ENCODE measurements at places on chromosomes 3 and 15.

DNA sequence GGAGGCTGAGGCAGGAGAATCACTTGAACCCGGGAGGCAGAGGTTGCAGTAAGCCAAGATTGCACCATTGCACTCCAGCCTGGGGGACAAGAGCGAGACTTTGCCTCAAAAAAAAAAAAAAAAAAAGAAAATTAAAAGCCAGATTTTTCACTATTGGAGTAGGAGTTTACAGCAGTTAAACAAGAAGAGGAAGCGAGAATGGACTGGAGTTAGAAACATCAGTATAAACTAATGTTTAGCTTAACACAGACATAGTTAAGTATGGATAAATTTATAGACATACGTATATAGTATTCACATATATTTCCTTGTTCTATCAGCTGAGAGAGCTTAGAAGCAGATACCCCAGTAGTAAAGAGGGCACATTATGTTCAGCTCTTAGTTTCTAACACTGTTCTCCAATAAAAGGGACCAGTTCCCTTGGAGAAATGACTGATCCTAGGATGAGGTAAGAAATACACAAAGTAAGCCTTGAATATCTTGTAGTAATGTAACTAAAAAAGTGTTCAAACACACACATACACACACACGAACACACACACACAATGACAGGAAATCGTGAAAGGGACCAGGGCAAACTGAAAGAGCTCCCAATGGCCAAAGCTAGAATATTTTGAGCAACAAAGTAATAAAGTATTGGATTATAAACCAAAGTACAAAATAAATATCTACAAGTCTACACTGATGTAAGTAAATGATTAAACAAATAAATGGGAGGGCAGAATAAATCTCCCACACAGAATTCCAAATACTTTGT lies 25.1 kb downstream of the PIK3CB start:
- no peak for DNase-seq

DNA sequence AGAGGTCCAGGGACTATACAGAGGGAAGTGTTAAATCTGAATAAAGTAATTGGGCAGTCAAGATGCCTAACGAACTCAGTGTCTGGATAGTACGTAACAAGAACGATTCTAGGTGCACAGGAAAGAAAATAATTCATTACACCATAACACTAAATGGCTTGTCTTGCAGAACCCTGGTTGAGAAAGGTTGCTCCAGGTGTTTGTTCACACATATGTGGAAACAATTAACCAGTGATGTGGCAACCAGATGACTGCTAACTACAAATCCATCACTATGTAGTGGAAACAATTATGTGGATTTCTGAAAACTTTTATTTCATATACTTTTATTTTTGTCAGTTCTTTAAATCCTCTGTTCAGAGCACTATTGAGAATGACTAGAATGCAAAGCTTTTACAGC lies 10.4 kb upstream of the HDC start:
- no peak for DNase-seq

- DNase-seq, result no peak
Measured at GRCh38 chr3:78285032-78285728, 1245.3 kb downstream of the ROBO2 start.

DNA sequence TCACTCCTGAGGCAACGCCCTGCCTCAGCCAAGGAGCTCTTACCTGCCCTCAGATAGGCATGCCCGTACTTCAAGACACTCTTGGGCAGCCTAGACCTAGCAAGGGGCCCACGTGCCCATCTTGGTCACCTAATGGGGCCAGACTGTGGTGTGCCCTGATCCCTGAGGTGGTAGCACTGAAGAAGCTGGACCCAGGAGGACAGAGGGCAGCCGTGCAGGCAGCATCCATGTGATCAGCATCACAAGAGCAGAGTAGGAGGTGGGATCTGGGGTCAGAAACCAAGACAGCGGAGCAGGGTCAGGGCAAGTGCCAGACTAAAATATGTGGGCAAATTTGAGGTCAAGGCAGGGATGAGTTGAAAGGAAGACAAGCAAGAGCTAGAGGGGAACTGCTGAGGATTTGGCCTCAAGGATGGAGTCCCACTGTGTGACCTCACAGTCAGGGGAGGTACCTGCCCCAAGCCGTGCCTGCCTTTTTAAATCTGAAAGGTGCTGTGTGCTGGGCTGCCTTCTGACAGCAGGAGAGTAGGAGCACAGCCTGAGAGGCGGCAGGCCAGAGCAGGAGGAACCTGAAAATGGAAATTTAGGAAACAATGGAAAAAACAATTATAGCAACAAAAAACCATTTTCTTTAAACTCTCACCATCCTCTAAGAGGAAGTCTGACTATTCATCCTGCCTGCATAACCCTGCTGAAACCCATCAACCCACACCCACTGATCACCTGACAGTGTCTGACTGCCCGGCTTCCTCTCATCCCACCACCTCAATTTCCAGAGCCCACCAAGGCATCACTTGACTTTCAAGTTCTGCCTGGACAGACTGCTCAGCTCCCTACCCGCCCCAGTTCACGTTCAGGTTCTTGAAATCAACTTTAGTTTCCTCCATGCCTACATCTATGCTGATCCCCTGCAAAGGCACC lies 7.3 kb downstream of the ZBTB38 start:
- DNase-seq, result no peak

DNA sequence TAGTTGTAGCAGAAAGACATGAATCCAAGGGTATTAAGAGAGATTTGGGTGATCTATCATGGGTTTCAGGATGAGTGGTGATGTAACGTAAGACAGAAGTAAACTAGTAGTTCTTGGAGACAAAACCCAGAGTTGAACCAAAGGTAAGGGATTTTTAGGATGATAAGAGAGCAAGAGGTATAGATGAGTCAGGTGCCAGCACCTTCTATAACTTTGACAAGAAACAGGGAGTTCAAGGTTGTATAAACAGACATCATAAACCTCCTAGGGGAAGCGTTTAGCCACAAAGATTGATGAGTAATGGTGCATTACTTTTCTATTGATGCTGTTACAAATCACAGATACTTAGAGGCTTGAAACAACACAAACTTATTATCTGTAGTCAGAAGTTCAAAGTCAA lies 447.3 kb upstream of the ARHGEF26 start:
- DNase-seq, result no peak

- DNase-seq, result peak; percentile 60
Measured at GRCh38 chr3:196486263-196486662, 17.3 kb downstream of the RNF168 start.

DNA sequence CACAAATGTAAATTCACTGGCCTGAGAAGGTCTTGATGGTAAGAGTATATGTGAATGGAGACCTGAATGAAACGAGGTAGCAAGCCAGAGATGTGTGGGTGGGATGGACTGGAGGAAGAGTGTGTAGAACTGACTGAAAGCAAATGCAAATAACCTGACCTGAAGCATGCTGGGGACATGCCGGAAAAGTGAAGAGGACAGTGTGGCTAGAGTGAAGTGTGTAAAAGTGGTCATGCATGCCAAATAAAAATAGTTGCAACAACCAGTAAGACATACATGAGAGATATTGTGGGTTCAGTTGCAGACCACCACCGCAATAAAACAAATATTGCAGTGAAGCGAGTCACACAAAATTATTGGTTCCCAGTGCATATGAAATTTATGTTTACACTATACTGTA lies 82.3 kb downstream of the LPP start:
- no peak for DNase-seq

- DNase-seq, result no peak
Measured at GRCh38 chr3:181610083-181610972, 101.4 kb upstream of the SOX2 start.

GRCh38 chr15:78234515-78235040 lies at the start of gene ACSBG1:
TSS of gene ACSBG1 (minus strand) at chr15:78234565. CDS start at chr15:78234501, 64 bp downstream.
- DNase-seq, result no peak

DNA sequence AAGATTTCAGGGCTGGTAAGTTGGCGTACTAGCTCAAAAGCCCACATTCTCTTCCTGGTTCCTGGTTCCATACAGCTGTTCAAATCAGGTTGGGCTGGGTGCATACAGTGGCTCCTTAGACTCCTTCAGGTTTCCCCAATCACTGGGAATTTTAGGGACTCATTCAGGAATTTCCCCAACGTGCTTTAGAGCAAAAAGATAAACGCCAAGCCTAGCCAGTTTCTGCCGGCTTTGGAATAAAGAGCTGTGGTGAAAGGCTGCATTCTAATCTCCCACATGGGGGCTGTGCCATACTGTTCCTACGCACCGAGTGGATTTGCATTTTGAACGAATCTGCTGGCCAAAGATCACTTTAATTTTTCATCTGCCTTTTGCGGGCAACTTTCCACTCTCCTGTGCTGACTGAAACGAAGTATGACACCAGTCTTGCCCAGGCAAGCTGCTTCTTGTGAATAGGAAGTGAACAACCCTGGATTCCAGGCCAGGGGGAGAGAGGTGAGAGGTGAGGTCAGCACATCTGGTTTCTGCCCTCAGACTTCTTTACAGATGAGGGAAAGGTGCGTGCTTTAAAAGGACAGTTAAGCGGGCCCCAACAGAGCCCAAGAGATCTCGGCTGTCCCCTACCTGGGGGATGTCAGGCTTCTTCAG lies 184.2 kb upstream of the PDZRN3 start:
- DNase-seq, result no peak

GRCh38 chr3:119468041-119468440 lies 722 bp upstream of the POGLUT1 start:
- DNase-seq, result no peak

- DNase-seq, result no peak
Measured at GRCh38 chr3:130969621-130970020, 57.0 kb downstream of the ASTE1 start.

- no peak for DNase-seq
Measured at GRCh38 chr3:47455806-47456452, 19.8 kb downstream of the SCAP start.

- DNase-seq, result no peak
Measured at GRCh38 chr3:122627301-122627700, 49.9 kb downstream of the PARP15 start.

GRCh38 chr3:64039981-64040733 lies 16.9 kb upstream of the PSMD6 start:
- DNase-seq, result no peak

DNA sequence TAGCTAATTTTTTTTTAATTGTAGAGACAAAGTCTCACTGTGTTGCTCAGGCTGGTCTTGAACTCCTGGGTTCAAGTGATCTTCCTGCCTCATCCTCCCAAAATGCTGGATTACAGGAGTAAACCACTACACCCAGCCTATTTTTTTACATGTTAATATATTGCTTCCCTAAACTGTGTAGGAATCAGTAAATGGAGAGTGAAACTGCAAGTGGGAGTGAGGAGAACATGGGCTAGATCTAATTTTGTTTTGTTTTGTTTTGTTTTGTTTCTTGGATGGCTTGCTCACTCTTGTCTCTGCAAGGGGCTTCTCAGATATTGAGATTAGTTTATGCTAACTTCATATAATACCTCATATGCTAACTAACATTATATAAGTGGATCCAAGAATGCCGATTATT lies 31.5 kb downstream of the PARP15 start:
- no peak for DNase-seq

GRCh38 chr15:92625251-92625980 lies 30.2 kb downstream of the FAM174B start:
- DNase-seq, result no peak

DNA sequence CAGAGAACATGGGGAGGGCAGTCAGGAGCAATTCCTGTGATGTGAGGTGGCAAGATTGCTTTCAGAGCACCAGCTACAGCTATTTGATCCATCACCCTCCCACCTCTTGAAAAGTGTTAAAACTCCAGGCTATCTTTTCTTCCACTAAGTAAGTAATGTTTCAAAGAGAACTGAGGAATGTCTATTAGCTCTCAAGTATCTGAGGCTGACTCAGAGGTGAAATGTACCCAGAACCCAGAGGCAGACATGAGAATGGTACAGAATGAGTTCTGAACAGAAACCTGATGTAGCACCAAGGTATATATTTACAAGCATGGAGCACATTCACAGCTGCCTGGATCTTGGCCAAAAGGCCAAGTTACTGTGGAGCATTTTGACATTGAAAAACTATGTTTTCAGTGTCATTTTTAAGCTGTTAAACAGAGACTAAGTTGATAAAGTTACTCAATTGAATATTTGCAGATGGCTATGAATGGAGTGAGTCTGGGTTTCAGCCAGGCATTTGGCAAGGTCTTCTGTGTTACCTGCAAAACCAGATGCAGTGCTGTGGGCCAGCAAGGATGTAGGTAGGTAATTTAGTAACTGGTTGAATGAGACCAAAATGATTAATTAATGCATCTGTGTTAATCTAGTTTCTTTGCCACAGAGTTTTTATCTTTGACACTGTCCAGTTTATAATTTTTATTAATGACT lies 227.7 kb upstream of the CD96 start:
- DNase-seq, result no peak

DNA sequence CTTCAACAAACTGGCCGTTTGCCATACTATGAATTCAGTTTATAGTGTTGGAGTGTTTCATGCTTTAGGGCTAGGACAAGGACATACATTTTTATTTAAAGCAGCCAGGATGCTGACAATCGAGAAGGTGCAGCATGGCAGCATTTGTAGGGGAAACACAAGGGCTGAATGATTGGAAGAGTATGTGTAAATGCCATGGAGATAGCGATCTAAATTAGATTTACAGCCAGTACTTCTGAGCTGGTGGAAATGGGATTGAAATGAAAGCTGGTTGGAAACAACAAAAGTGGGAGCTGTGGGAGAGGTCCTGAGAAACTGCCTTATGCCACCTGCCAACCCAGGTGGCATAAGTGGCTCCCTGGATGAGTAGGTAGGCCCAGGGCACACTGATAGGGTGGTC lies 209.9 kb upstream of the MRPL3 start:
- no peak for DNase-seq

DNA sequence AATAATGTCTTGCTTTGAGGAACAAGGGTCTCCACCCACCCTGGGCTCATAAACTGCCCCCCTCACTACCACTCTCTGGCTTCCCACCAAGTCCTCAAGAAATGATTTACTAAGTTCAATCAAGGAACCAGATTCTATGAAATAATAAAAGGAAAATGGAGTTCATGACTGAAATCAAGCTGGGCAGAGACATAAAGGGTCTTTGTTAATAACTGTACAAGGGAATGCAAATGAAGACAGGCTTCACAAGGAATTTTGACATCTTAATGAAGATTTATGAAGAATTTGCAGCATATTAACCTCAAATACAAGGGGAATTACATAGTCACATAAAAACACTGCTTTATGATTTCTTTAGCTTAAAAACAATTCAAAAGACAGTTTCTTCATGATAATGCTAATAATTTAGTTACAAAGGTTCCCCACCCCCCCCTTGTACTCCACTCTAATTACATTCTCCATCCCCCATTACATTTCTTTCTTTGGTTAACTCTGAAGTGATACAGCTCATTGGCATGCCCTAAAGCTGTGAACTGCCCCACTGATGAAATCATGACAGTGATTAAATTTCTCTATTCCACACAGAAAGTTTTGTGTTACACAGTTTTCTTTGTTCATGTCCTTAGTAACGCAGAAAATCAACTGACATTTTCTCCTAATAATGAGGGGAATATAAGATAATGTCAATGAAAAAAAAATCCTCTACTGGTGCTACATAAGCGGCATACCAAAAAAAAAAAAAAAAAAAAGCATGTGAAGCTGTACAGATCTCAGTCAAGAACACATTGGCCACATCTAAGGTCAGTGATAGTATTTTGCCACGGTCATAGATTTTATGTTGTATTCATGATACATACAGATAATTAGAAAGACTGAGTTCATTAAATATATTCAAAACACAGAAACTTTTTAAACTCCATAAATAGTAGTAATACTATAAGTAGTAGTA lies 54.4 kb downstream of the WWTR1 start:
- no peak for DNase-seq
